ENCODE measurements at places on chromosomes 3 and 15.

- no peak for DNase-seq
Measured at GRCh38 chr3:127276995-127277394, 10.9 kb downstream of the PRR20G start.

GRCh38 chr3:126311338-126311978 is 45.8 kb downstream of the KLF15 start:
- DNase-seq: no peak

DNA sequence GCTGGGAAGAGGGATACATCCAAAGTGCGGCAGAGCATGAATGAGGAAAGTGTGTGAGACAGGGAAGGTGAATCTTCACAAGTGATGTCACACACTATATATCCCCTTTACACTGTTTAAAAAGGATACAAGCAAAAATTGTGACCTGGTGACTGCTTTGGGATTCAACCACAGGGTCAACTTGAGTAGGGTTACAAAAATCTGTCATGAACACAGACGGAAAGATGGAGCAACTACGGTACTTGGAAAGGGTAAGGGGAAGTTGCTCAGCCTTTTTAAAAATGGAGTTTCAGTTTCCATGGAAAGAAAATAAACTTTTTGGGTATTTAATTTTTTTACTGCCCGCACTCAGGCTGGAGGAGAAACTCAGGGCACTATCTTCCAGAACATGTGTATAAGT is 60.3 kb downstream of the B3GNT5 start:
- DNase-seq: no peak

- no peak for DNase-seq
Measured at GRCh38 chr3:150582620-150583019, 20.5 kb upstream of the SELENOT start.

DNA sequence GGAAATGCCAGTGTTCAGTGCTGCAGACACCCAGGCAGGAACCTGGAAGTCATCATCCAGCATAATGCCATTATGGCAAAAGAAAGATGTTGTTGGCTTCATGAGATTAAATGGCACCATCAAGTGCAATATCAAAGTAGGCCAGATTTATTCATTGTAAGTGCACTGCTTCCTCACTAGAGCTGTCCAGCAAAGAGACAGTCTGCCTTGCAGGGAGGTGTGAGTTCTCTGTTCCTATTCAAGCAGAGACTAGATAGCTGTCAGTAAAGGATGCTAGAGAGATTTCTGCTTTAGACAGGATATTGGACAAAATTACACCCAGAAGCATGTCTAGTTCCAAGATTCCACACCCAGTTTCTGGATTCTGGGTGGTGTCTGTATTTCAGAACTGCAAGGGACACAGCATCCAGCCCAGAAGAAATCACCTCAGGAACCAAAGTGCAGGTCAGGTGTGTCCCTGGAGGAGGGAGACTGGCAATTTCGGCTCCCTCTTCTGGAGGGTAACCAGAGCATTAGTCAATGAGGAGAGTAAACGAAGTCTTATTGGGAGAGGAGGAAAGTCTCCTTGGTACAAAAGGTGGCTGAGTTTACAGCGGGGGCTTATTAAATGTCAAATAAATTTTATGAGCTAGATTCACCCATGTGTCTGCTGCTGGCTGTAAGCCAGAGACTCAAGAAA is 377.3 kb downstream of the EPHB1 start:
- no peak for DNase-seq

GRCh38 chr3:165885558-165886270 is 48.5 kb upstream of the BCHE start:
- DNase-seq: no peak

GRCh38 chr3:169562988-169563774 is 100.3 kb downstream of the MECOM start:
- DNase-seq: no peak
